ENCODE measurements at places on chromosomes 13 and 19.

- no peak for DNase-seq
These were observed 6.7 kb downstream of the DNM2 start for GRCh38 chr19:10724573-10725071.

GRCh38 chr13:32600890-32601289, 14.6 kb downstream of the PDS5B start:
- DNase-seq, result no peak

- no peak for DNase-seq
These were observed 2.2 kb upstream of the CYP4F22 start for GRCh38 chr19:15506074-15506571.

DNA sequence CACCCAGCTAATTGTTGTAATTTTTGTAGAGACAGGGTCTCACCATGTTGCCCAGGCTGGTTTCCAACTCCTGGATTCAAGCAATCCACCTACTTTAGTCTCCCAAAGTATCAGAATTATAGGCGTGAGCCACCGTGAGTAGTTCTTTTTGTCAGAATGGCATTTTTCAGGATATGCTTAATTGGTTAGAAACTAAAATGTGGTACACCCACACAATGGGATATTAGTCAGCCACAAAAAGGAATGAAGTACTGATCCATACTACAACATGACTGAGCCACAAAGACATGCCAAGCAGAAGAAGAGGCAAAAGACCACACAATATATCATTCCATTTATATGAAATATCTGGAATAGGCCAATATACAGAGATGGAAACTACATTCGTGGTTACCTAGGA, 41.7 kb upstream of the MAP3K10 start:
- no peak for DNase-seq

- no peak for DNase-seq
These were observed 442 bp downstream of the REXO1 start for GRCh38 chr19:1847684-1848398.

GRCh38 chr13:70616847-70617246, 508.6 kb upstream of the KLHL1 start:
- DNase-seq, result no peak

DNA sequence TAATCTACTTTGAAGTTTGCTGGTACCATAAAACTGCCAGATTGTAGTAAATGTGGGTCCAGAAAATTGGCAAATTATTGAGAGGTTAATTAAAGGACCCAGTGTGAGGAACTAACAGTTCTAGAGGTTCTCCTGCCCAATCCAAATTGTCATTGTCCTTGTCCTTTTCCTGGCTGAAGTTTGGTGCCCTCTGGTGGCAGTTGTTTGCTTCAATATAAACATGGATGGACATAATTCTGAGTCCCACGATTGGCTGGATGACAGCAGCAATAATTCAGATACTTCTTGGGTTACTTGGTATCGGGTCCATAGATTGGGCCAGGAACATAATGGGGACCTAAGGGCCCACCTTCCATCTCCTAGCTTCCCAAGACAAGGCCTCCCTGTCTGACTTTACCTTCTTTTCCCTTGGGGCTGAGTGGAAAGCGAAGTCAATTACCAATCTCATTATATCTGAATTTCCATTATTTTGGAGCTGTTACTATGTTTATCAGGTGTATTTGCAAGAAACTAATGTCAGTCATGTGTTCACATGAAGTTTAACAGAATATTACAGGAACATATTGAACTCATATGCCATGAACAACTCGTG, 33.8 kb upstream of the GARRE1 start:
- peak; percentile 25 for DNase-seq

DNA sequence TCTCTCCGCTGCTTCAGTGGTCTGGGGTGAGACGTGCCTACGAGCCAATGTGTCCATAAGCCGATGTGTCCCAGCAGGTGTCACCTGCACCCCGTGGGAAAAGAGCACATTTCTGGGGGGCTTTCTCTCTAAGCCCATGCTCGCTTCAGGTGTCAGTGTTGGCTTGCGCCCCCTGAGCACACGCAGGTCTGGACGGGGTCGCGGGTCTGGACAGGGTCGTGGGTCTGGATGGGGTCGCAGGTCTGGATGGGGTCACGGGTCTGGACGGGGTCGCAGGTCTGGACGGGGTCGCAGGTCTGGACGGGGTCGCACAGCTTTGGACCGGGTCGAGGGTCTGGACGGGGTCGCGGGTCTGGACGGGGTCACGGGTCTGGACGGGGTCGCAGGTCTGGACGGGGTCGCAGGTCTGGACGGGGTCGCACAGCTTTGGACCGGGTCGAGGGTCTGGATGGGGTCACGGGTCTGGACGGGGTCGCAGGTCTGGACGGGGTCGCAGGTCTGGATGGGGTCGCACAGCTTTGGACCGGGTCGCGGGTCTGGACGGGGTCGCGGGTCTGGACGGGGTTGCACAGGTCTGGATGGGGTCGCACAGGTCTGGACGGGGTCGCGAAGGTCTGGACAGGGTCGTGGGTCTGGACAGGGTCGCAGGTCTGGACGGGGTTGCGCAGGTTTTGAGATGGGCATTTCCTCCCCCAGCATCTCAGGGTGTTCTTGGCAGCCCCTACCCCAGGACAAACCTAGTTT, 24.5 kb upstream of the TFDP1 start:
- DNase-seq, result no peak

GRCh38 chr13:108974686-108975085, 345.3 kb downstream of the MYO16 start:
- no peak for DNase-seq

DNA sequence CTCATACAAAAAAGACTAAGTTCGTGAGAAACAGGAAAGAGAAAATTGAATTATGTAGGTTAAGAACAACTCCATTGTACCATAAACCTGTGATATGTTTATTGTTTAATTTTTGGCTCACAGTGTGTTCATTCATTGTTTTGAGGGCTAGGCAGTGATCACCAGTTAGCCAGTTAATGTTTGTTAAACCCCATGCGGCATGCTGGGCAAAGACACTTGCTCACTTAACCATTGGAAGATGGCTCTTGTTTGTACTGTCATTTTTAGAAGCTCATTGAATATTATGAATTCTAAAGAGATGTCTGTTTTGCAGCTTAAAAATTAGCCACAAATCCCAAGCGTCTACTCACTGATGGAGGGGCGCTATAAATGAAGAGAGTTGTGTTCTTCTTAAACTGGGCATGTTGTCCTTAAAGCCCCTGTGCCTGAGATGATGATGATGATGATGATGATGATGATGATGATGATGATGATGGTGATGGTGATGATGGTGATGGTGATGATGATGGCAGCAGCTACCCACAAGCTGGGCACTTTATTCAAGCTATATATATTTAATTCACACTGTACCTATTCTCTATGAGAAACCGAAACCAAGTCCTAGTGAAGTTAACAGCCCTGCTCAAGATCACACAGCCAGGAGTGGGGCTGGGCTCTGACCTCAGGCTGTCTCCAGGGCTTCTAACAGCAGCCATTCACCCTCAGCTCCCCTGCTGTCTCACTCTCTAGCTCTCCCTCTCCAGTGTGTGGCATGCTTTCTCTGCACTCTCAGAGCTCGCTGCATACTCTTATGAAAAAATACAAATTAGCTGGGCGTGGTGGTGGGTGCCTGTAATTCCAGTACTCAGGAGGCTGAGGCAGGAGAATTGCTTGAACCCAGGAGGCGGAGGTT, 169.1 kb downstream of the SHISA2 start:
- DNase-seq, result no peak

- DNase-seq, result no peak
These were observed at the start of gene CD22 for GRCh38 chr19:35328851-35329285. TSS of gene CD22 (plus strand) at chr19:35329187. CDS start at chr19:35332041, 2,854 bp downstream.

DNA sequence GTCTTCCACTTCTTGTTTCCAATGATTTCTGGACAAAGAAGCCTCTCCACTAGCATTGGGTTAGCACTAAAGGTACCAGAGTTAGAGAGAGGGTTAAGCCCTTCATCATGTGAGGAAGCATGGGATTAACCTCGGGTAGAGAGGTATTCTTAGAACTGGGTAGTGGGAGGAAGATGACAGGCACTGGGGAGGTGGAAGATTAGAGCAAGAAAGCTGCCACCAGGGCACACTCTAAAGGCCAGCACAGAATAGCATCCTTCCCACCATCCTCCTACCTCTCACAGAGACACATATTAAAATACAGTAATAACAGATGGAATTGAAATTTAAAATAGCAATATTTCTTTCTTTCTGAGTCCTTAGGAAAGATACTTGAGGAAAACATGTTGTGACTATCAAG, 84.5 kb upstream of the PCDH20 start:
- DNase-seq, result no peak

GRCh38 chr13:21684576-21684975, 13.7 kb downstream of the FGF9 start:
- DNase-seq, result no peak

DNA sequence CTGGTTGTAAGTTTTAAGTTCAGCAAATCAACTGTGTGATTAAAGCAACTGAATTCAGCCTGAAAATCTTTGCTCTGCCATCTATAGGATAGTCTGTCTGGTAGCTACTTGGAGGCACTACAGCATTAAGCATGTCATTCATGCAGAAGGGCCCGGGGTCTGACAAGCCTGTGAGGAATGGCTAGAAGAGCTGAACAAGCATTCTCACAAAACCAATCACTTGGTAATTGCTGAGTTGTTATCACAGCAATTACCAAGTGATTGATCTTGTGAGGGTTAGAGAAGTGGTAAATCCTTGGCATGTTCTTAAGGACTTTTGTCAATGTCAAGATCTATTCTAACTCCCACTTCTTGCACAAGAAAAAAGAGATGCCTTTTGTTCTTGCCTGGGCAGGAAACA, 356.1 kb downstream of the FGF14 start:
- DNase-seq, result no peak

DNA sequence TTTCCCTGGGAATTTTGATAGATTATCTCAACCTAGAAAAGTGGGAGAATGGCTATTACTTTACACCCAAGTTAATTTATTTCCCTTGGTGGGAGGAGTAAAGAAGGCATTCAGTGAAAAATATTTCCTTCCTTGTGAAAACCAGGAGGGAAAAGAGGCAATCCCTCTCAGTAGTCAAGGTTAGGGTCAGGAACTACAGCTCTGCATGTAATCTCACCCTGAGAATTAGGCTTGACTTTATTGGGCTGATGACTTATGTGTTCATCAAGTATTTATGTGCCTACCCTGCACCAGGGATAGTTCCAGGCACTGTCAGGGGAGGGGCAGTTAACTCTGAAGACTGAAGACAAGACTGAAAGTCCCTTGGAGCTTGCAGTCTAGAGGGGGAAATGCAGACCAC, 281.8 kb downstream of the DLEU7 start:
- no peak for DNase-seq

- DNase-seq, result peak; percentile 27
These were observed 767 bp upstream of the GADD45B start for GRCh38 chr19:2475018-2475701.

DNA sequence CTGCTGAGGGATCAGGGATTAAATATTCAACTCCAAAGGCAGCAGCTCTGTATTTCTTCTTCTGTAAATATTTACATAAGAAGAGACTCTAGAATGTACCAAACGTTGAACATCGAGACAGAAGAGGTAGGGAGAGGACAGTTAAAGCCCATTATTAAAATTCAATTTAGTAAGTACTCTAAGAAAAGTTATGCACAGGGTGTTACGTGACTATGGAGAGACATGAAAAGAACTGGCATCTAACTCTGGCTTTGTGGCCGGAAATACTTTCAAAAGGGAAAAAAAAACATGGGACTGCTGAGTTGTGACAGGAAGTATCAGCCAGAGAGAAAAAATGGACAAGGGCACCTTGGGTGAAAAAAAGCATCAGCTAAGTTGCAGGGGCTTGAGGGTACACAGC, 36.7 kb downstream of the LNX2 start:
- no peak for DNase-seq

GRCh38 chr19:55644191-55644833, 863 bp downstream of the ZNF581 start:
- DNase-seq, result no peak

DNA sequence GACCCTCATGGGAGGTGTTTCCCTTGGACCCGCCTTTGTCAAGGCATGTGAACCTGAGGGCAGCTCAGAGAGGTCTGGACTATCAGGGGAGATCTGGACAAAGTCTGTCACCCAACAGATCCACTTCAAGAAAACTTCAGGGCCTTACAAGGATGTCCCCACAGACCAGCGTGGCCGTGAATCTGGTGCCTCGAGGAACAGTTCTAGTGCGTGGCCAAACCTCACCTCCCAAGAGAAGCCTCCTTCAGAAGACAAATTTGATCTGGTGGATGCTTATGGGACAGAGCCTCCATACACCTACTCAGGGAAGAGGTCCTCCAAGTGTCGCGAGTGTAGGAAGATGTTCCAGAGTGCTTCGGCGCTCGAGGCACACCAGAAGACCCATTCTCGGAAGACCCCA, 11.5 kb downstream of the ZSCAN22 start:
- DNase-seq, result no peak

GRCh38 chr13:109836629-109837607, 50.5 kb upstream of the IRS2 start:
- DNase-seq, result no peak

DNA sequence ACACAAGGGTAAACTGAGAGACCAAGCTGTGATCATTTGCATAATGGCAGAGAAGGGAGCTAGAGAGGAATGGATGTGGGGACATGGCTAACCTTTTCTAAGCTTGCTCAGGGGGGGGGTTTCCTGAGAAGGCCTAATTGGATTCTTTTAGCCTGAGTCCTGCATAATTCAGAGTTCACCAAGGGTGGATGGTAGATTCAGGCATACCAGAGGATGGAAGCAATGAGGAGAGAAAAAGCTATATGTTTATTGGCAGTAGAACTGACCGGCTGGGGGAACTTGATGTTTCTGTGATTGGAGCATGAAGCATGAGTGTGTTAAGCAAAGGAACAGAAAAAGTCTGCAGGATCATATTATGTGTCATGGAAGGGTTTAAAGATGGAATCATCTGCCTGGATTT, 65.9 kb upstream of the KLF12 start:
- no peak for DNase-seq

GRCh38 chr13:104106705-104107393, 1040.6 kb upstream of the SLC10A2 start:
- no peak for DNase-seq

GRCh38 chr13:26771796-26772195, 11.2 kb upstream of the GPR12 start:
- DNase-seq, result no peak

DNA sequence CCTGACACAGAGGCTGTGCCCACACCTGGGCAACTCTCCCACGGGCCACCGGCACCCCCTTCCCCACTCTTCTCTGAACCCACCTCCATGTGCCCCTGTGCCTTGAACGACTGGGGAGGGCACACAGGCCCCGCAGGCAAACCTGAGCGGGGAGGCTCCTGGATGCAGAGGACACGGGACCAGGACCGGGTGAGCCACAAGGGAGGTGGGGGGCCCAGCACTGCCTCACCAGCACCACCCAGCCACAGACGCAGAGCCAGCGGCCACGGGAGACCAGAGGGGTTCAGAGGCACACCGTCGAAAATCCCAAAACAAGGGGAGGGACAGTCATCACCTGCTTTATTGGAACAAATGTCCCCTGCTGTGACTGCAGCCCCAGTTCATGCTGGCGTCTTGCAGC, 49.4 kb downstream of the STK24 start:
- no peak for DNase-seq

GRCh38 chr13:41942462-41943094, 18.3 kb downstream of the VWA8 start:
- no peak for DNase-seq

GRCh38 chr19:57506163-57506562, 6.4 kb downstream of the ZNF773 start:
- DNase-seq, result no peak

Measured in stimulated activated CD8-positive, alpha-beta memory T cell treated with anti-CD3 and anti-CD28 coated beads, Interleukin-4, amount 100 ng/mL, for 1 hour (primary cell).